ENCODE measurements at places on chromosomes 16 and 17.

- DNase-seq: no peak
Measured at GRCh38 chr17:55398689-55399088, 22.9 kb downstream of the MMD start.

DNA sequence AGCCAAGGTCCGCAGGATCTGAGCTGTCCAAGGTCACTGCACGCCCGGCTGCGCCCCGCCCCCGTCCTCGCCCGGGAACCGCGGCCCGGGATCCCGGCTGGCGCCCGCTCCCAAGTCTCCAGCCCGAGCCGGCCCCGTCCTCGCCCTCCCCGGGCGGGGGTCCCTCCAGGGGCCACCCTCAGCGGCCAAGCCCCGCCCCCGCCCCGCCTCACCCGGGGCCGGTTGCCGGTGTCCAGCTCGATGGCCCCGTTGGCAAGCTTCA lies 216 bp downstream of the VPS9D1 start:
- DNase-seq: no peak

GRCh38 chr17:43175213-43176118 lies 4.5 kb downstream of the NBR1 start:
- no peak for DNase-seq

DNA sequence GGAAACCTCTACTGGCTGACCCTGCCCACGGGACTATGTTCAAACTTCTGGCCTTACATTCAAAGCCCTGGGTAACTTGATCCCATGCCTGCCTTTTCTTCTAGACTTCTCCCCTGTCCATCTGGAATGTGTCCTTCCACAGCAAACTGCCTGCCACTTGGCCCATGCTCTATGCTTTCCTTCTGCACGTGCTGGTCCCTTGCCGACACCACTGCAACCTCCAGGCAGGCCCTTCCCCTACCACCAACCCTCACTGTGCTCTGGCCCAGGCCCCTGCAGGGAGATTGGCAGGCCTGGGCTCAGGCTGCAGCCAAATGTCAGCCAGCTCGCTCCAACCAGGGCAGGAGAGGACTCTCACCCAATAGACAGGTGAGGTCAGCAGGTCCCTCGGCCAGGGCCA lies 11.0 kb downstream of the HSD11B2 start:
- no peak for DNase-seq

- no peak for DNase-seq
Measured at GRCh38 chr17:64683796-64684195, 21.7 kb upstream of the SMURF2 start.

GRCh38 chr17:80270836-80271235 lies 10.2 kb downstream of the RNF213 start:
- peak; percentile 44 for DNase-seq

GRCh38 chr16:87700406-87701077 lies 65.2 kb downstream of the KLHDC4 start:
- no peak for DNase-seq

DNA sequence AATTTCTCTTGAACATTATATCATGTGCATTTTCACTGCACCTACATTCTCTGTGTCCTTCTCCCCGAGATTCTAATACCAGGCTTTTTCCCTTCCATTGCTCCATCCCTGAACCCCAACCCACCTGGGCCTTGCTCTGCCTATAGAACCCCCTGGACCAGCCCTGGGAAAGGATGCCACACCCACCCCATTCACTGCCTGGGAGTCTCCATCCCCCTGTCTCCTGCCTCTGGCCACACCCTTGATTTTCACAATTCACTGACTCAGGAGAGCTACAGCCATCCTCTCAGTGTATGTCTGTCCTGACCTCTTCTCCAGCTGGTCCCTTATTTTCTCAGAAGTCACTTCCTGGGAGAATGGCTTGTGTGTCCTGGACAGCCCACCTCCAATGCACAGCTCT lies 27.9 kb upstream of the NGFR start:
- no peak for DNase-seq

GRCh38 chr17:39217734-39218369 lies 7.9 kb downstream of the STAC2 start:
- no peak for DNase-seq

GRCh38 chr17:60231234-60231633 lies 81.5 kb downstream of the CA4 start:
- DNase-seq: no peak

- no peak for DNase-seq
Measured at GRCh38 chr16:28820016-28820415, 2.8 kb upstream of the ATXN2L start.

- no peak for DNase-seq
Measured at GRCh38 chr17:46766493-46767491, 51.7 kb downstream of the WNT3 start.

- DNase-seq: no peak
Measured at GRCh38 chr16:87035053-87035452, 282.1 kb downstream of the C16orf95 start.

- DNase-seq: no peak
Measured at GRCh38 chr17:57597101-57597500, 148.0 kb downstream of the CCDC182 start.

DNA sequence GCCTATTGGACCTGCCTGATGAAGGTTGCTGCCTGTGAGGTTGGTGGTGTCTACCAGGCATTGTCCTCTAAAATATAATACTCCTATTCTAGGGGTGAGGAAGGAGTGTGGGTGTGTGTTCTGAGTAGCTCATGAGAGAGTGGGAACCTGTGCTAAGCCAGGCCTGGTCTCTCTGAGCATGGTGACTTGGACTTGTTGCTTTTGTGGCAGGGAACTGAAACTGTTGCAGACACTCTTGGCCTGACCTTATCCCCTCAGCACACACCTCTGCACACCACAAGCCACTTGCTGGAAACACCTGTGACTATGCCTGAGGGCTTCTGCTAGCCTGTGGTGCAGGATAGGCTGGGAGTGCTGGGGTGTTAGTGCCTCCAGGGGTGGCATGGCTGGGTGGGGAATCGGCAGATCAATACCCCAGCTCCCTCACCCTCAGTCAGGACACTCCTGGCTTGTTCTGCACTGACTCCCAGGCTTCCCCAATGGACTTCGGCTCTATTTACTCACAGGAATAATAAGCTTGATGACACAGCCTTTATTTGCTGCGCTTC lies 29.9 kb downstream of the PLCG2 start:
- DNase-seq: no peak

DNA sequence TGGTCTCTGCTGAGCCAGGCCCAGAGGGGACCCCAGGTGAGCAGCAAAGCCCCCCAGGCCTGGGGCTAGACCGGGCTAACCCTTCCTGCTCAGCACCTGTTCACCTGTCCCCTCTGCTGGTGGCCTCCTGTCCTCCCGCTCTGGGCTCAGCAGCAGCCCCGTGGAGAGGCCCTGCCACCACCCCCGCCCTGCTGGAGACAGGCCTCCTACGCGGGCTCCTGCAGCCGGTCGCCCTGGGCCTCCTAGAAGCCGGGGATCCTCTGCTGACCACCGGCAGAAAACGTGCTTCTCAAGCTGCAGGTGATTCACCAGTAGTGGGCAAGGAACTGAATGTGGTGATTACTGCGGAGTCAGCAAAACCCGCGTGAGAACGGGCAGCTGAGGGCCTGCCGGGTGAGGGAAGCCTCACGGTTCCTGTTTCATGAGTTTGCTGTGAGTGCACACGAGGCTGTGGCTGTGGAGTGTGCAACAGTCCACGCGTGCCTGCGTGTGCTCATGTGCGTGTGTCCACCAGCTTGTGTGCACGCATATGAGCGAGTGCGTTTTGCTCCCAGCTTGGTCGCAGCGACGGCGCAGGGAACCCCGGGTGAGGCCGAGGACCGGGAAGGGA lies 792 bp downstream of the SECTM1 start:
- DNase-seq: peak; percentile 32

All from CD4-positive, alpha-beta T cell treated with Interleukin-10 for 1 hour (primary cell).